OCI-LY7 (cell line): ENCODE measurements at places on chromosomes 3 and 15. TPM values are rescaled to one million over a fixed set of nuclear protein-coding genes. Genes with fewer than 3 reads are reported as not detected.

Gene TRIM42
- not detected in 2 replicates for total RNA-seq

Gene RAD18
- 39.9 and 45.8 TPM in 2 replicates for total RNA-seq

Gene ARL14
- total RNA-seq = not detected in 2 replicates

Gene DLL4
- total RNA-seq = 0.15 TPM in 1 of 2 replicates, not detected in the other

Gene CPB1
- total RNA-seq = not detected in 2 replicates

Gene LDHAL6B
- not detected in 2 replicates for total RNA-seq

Gene CLDN16
- not detected in 2 replicates for total RNA-seq

Gene C3orf85
- not detected in 2 replicates for total RNA-seq

Gene PRTG
- 0.15 TPM in 1 of 2 replicates, not detected in the other for total RNA-seq

Gene CFAP100
- total RNA-seq = not detected in 2 replicates

Gene FBLN2
- not detected in 2 replicates for total RNA-seq

Gene CERS3
- not detected in 2 replicates for total RNA-seq

Gene CPNE9
- 0.22 TPM in 1 of 2 replicates, not detected in the other for total RNA-seq

Gene ISLR2
- total RNA-seq = not detected in 2 replicates

Gene ACTRT3
- total RNA-seq = 0.42 and 1.2 TPM in 2 replicates

Gene CCR1
- not detected in 2 replicates for total RNA-seq

Gene AMT
- total RNA-seq = 6.0 and 7.8 TPM in 2 replicates

Gene SLC15A2
- total RNA-seq = 15.2 and 25.3 TPM in 2 replicates

Gene CHL1
- total RNA-seq = 0.51 and 1.0 TPM in 2 replicates

Gene OR5K3
- total RNA-seq = not detected in 2 replicates
